Motor neuron (in vitro differentiated cells): ENCODE measurements at places on chromosomes 1 and 21.

- ATAC-seq, result no peak
These were observed 5.0 kb downstream of the LHX4 start for GRCh38 chr1:180235077-180235501.

- no peak for ATAC-seq
These were observed 234.6 kb downstream of the USP25 start for GRCh38 chr21:15964236-15964855.

DNA sequence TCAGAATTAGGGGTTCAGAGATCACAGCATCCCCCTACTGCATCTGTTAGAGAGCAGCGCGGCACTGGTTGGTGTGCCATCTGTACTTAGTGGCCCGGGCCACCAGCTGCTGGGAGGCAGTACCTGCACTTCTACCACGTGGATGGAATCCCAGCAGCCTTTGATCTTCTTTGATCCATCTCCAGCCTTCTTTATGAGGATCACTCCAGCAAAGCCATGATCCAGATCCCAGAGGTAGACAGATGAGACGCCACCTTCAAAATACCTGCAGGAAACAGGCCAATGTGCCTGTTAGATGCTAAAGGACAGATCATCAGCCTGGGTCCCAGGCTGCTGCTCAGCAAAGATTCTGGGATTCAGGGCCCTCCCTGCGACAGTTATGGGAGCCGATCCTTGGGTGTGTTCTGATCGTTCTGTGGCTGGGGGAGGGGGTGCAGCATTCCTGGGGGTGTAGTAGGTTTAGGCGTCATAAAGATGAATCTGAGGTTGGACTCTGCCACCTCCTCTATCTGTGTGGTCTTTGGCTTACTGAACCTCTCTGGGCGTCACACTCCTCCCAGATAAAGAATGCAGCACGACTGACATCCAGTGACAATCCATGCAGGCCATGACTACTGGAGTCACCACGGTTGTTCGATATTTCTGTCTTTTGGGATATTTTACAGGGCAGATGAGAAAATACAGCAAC lies 45.3 kb downstream of the SLC66A1 start:
- ATAC-seq, result no peak

- no peak for ATAC-seq
These were observed 11.9 kb downstream of the F5 start for GRCh38 chr1:169574336-169574735.

- peak; percentile 89 for ATAC-seq
These were observed 60.2 kb upstream of the PDE9A start for GRCh38 chr21:42593007-42593814.

DNA sequence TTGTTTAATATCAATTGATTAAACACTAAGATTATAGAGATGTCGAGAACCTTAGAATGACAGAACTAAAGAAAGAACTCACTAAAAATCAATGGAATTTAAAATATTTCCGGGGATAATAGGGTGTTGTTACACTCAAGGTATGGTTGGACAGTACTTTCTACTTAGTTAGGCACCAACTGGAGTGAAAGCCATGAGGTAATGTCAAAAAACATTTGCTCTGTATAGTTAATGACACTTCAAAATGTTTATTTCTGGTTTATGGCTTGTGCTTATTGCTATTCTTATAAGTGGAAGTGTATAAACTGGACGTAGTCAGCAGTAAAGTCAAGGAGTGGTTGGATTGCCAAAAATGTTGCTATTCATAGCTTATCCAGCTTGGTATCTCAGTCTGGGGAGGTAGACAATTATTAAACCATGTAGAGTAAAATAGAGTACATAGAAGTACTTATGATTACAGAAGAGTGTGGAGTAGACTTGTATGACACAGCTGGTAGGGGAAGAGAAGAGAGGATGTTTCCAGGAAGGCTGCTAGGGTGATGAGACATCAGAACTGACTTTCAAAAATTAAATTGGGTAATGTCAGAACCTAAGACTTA lies 56.5 kb upstream of the BMP8A start:
- no peak for ATAC-seq

DNA sequence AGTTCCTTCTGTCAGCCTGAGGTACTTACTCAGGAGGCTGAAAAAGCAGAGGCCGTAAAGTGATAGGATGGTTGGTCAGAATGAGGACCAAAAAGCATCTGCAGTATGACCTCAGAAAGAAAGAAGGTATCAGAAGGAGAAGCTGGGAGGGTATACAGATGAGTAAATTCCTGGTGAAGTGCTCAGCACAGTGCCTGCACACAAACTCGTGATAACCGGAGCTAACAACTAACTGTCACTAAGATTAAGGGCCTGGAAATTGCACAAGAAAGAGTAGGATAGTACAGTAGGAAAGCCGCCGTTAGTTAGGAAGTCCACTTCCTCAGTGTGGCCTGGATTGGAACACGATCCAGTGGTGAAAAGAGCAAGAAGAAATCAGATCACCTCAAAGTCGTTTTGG lies 62.6 kb downstream of the VPS26C start:
- ATAC-seq, result no peak

DNA sequence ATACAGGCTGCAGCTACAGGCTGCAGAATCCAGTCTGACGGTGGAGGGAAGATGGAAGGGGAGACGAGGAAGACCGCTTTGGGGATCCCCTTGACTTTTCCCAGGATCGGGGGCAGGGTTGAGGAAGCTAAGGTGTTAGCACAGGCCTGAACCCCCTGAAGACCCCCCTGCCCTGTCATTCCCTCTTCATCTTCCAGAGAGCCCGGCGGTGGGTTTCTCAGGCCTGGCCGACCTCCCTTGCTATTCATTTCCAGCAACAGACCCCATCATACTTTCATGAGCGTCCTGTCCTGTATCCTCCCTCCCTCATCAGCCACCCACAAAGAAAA lies 112.0 kb downstream of the PGBD5 start:
- no peak for ATAC-seq

GRCh38 chr1:160167056-160167455 lies 15.7 kb downstream of the ATP1A4 start:
- no peak for ATAC-seq

- ATAC-seq, result no peak
These were observed 2.6 kb downstream of the IVNS1ABP start for GRCh38 chr1:185314411-185314810.

DNA sequence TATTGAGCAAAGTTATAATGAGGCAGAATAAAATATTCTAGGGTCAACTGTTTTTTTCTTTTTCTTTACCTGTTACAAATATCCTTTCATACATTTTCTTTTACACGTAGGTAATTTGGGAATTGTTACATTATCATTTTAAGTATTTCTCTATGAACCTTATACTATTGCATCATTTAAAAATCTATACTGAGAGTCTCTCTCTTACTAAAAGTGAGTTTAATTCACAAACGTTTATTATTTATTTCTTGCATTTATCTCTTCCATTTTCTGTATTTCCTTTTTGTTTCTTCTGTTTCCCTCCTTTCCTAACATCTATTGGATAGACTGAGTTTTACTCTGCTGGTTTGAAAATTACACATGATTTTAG lies 25.4 kb upstream of the CLCA4 start:
- ATAC-seq, result no peak

GRCh38 chr21:16742131-16742641 lies 770.7 kb upstream of the CXADR start:
- ATAC-seq, result no peak

DNA sequence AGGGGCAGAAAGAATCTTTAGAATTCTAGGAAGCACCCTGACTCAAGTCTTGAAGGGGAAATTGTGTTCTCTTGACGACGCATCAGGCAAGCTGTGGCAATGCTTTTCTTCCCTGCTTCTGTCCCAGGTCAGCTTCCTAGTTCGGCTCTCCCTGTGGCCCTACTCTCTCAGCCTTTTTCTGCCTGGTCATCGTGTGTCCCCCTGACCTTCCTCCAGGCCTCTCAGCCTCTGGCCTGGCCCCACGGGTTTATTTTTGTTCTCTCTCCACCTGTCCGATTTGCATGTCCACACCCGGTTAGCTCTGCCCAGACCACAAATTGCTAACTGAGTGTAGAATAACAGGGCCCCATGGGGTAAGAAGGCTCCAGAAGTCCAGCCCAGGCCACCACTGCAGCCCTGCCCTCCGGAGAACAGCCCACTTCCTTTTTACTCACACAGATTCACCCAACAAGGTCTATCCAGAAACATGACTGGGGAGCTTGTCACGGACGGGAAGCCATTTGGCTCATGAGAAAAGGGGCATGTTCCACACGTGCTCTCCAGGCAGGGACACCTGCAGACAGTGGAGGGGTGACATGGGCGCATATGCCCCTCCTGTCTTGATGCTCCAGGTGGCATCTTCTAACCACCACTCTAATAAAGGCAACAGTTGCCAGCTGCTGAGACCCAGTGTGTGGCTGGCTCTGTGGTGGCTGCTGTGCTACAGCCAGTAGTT lies 9.8 kb downstream of the KCNN3 start:
- ATAC-seq, result peak; percentile 25

- ATAC-seq, result peak; percentile 46
These were observed 65.8 kb downstream of the MEGF6 start for GRCh38 chr1:3545363-3546047.

- ATAC-seq, result no peak
These were observed 287.8 kb downstream of the RRAGC start for GRCh38 chr1:38571726-38572125.

GRCh38 chr21:39434950-39435349 lies 10.6 kb downstream of the LCA5L start:
- ATAC-seq, result no peak

DNA sequence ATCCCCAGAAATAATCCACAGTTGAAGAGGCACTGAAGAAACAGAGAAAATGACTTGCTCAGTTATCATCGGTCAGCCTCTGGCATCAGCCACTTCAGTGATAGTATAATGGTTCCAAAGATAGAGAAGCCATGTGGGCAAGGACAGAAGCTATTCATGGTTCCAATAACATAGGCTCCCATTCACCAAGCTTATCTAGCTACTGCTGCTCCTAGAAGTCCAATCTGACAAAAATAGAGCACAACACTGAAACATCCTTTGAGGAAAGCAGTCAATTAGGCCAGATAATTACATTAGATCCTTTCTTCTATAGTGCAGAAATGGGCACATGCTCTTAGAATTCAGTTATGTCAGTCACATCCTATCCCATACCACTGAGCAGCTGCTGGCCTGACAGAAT lies 33.5 kb upstream of the CRB1 start:
- ATAC-seq, result no peak

DNA sequence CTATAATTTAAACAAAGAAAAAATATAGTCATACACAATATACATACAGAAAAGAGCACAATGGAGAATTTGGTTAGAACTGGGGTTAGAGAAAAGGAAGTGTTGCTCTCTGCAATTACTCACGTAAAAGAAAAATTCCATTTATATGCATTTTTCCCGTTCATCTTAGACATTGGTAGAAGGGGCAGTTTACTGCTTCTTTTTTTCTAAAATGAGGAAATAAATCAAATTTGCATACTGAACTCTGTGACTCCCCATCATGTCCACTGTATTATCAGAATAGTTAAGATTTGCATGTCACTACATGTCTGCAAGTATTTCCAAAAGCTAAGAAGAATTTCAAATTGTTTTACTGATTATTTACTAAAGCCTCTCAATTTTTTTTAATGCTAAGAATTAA lies 44.1 kb upstream of the C1orf105 start:
- no peak for ATAC-seq

DNA sequence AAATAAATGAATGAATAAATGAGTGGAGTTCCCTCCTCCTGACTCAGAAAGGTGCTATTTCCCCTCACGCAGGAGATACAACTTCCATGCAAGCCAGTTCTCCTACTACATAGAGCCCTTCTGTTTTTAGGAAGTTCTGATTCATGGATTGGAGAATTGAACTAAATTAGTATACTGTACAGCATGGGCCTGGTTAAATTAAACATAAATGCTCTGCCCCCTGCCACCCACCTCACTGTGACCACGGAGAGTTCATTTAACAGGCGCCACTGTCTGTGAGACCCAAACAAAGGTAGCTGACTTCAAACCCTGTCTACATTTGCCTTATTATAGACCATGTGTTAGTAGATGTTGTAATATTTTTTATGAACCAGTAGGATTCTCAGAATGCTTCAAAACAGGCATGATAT lies 9.1 kb upstream of the IRF2BP2 start:
- ATAC-seq, result peak; percentile 38

DNA sequence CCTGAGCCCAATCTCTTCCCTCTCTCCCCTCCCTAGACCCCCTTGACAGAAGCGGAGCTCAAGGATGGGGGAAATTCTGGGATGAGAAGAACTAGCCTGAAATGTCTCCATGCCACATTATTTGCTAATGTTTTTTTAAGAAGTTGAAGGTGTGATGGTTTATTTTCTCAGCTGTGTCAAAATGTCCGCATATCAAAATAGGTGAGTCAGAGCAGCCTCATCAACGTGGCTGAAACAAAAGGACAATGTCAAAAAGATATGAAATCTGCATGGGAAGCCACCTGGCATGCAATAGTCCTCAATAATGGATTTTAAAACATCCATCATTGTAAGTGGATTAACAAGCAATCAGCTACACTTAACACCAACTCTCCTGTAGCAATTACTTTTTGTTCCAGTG lies 101.4 kb downstream of the BEND5 start:
- ATAC-seq, result no peak

GRCh38 chr21:38802050-38803026 lies 3.4 kb upstream of the ETS2 start:
- no peak for ATAC-seq

GRCh38 chr1:91885213-91885715 lies 687 bp downstream of the TGFBR3 start:
- ATAC-seq, result no peak

- ATAC-seq, result no peak
These were observed 169.2 kb upstream of the SGIP1 start for GRCh38 chr1:66364578-66365391.

DNA sequence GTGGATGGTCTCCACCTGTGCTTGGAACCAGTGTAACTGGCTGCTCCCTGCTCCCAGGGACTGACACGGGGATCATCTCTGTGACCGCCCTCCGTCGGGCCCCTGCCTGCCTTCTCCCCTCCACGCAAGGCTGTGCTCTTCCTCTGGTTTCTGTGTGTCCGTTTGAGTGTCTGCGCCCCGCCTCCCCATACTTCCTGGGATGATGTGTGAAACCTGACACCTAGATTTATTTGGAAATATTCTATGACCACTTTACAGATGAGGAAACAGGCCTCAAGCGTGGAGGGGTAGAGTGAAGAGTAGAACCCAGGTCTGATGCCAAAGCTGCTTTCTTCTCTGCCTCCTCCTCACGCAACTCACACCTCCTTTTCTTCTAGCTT lies 24.3 kb downstream of the LDLRAP1 start:
- no peak for ATAC-seq

GRCh38 chr1:185987611-185988321 lies 253.6 kb downstream of the HMCN1 start:
- ATAC-seq, result no peak

- ATAC-seq, result no peak
These were observed 2.3 kb downstream of the LHX9 start for GRCh38 chr1:197919346-197920066.
